Pancreas (tissue), 10 donors: ENCODE measurements at places on chromosomes 2 and 18.

DNA sequence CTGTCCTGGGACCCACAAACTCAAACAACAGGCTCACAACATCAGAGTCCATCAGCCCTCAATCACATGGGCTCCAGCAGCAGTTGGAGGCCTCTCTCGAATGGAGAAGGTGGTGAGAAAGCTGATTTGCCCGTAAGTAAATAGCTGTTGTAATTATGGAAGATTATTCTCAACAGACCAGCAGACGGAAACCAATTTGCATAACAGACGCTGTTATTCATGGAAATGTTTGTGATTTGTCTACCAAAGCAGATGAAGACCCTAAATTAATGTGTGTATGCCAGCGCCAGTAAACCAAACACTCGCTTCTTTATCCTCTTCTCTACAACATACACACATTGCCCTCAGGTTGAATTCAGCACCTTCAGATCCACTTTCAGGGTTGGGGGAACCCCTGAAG is 23.4 kb upstream of the GALNT14 start:
- DNase-seq: no peak

GRCh38 chr2:130892793-130893785 is 56.4 kb downstream of the ARHGEF4 start:
- DNase-seq: no peak

DNA sequence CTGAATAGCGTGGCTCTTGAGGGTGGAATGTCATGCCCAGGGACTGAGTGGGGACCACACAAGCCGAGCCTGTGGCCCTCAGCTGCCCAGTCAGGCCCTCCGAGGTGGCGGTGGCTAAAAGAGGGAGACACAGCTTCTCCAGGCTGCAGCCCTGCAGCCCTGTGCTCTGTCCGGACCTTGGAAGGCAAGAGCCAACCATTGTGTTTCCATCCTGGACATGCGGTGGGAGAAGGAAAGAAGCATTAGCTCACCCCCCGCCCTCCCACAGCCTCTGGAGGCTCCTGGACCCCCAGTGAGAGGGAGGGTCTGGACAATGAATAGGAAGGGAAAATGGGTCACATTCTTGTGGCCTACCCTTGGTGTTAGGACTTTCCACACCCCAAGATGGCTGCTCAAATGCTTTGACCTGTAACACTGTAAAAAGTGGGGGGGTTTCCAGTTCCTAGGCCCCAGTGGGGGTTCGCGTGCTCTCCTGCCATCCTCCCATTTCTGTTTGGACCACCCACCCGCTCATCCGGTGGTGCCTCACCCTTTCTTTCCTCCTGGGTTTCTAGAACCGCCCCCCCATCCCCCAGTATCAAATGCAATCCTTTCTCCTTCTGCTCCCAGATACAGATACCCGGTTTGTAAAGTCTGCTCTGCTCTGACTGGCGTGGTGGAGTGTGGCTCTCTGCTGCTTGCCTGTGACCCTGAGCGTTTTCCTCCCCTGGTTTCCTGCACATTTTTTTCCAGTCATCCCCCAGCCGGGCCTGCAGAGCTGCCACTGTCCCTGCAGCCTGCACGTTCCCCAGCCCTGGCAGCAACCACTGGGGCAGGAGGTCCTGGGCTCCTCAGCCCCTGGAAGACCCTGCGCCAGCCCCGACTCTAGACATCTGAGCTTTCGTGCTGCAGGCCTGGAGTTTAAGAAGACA is 36.3 kb upstream of the SMAD7 start:
- no peak for DNase-seq

DNA sequence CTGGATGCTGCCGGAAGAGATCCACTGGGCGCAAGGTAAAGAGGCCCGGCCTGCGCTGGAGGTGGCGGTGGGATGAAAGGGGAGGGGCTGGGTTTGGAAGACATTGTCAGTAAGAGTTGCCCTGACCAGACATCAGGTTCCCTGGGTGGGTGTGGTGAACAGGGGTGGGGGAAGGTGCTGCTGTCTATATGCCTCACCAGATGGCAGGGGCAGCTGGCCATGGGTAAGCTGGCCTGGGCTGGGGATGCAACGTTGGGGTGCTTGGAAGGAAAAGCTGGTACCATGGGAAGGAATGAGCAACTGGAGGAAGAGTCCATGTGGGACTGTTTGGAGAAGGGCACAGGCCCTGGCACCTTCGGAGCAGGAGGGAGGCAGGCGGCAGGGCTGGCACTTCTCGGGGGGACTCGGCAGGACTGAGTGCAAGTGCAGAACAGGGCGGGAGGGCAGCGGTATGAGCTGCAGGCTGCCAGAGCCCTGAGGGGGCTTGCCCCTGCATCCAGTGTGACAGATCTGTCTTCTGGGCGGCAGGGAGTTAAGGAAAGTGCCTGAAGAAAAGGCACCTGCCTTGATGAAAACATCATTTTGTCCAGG is 146.4 kb downstream of the DYSF start:
- DNase-seq: no peak

GRCh38 chr18:80169607-80170006 is 60.5 kb downstream of the ADNP2 start:
- no peak for DNase-seq

GRCh38 chr2:203412546-203413331 is 84.5 kb downstream of the ABI2 start:
- DNase-seq: no peak

- DNase-seq: no peak
Observed at GRCh38 chr2:71736091-71736861, 282.9 kb downstream of the DYSF start.

DNA sequence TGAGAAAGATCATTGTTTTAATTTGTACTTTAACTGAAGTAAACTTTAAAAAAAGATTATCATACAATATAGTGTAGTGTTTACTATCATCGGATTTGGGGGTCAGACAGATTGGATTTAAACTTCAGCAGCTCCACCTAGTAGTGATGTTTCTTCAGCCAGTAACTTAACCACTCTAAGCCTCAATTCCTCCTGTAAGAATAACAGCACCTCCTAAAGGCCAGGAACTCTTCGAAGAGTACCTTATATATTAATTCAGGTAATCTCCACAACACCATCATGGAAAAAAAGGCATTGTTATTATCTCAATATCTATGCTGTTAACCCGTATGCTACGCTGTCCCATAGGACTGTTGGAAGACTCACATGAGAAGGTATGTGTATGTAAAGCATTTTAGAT is 69.0 kb upstream of the DLGAP1 start:
- no peak for DNase-seq

GRCh38 chr2:183242937-183243336 is 118.7 kb downstream of the NUP35 start:
- no peak for DNase-seq

- no peak for DNase-seq
Observed at GRCh38 chr2:190129421-190130199, 67.1 kb upstream of the MSTN start.

- DNase-seq: no peak
Observed at GRCh38 chr2:86001326-86001725, 104.4 kb downstream of the POLR1A start.

- DNase-seq: no peak
Observed at GRCh38 chr18:12745095-12745795, 42.4 kb downstream of the PSMG2 start.

DNA sequence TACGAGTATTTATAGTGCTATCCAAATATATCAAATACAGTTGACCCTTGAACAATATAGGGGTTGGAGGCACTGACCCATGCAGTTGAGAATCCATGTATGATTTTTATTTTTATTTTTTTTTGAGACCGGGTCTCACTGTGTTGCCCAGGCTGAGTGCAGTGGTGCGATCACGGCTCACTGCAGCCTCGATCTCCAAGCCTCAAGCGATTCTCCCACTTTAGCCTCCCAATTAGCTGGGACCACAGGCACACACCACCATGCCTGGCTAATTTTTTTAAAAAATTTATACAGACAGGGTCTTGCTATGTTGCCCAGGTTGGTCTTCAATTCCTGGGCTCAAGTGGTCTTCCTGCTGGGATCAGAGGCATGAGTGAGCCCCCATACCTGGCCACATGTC is 70.6 kb downstream of the GORASP2 start:
- DNase-seq: no peak

DNA sequence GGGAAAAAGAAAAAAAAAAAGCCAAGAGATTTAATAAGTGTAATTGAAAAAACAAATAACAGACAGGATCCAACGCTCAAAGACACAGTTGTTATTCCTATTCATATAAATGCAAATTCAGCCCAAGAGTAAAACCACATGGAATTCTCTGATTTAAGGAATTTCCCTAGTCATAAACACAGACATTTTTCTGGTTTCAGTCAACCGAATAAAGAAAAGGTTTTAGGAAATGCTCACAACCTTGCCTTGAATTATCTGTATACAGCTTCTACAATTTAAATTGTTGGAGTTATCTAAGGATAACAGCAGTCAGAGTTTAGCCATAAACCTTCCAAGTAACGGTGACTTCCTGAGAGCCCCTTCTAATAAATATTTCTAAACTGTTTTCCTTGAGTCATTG is 122.7 kb downstream of the VWC2L start:
- no peak for DNase-seq
